ENCODE measurements at places on chromosomes 13 and 19.

GRCh38 chr19:10433131-10433536 is 12.8 kb downstream of the PDE4A start:
- no peak for DNase-seq

DNA sequence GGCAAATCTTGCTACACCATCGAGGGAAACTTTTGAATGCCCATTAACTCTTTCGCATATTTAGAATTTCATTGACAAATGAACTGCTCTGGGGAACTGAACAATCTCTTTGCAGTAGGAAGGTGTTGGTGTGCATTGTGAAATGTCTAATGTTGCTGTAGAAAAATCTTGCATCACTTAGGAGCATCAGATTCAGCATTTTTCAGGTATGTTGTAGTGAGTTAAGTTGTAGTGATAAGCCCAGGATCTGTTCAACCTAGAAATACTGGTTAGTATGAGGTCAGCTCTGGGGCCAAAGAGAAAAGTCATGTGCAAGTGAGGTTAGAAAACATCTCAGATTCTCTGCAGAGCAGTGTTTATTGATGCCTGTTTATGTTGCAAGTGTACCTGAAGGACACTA is 4.1 kb downstream of the FRY start:
- no peak for DNase-seq

DNA sequence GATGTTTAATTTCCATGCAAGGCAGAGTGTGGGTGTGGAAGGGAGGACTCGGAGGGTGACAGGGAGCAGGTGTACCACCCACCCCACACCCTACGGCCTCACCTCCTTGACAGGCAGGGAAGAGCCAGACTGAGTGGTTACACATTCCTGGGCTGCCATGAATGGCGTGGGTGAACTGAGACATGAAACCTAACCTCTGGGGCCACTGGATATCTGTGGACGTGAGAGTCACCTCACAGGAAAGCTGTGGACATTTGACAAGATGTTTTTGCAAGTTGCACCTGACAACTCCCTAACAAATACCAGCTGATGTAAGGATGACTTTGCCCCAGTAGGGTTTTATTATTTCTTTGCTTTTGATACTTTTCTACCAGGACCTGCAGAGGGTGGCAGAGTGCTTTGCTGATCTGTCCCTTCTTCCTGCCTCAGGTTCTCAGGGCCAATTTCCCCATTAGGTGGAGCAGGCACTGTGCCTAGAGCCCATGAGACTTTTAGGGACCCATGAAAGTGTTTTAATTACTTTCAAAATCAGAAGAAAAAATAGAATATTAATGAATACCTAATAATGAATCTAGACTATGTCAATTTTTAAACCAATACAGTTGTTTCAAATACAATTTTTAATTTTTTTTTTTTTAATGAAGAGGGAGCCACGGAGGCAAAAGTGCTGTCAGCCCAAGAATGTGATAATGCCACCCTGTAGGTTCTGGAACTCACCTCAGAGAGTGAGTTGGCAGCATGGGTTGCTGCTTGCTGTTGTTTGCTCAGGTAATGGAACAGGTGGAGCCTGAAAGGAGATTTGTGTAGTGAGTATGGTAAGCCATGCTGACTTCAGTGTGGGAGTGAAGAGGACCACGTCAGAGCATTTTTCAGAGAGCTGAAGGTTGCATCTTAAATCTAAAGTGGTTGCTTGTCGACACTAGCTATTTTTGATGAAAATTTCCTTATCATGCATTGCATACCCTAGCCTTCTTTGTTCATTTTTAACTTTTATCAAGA is 58.0 kb upstream of the CYSLTR2 start:
- DNase-seq: peak; percentile 43

- no peak for DNase-seq
Observed at GRCh38 chr13:101627556-101627943, 175.1 kb downstream of the ITGBL1 start.

GRCh38 chr19:48398102-48398374 is 4.6 kb downstream of the GRIN2D start:
- DNase-seq: no peak

- DNase-seq: no peak
Observed at GRCh38 chr13:29441306-29441705, 154.2 kb downstream of the SLC7A1 start.

DNA sequence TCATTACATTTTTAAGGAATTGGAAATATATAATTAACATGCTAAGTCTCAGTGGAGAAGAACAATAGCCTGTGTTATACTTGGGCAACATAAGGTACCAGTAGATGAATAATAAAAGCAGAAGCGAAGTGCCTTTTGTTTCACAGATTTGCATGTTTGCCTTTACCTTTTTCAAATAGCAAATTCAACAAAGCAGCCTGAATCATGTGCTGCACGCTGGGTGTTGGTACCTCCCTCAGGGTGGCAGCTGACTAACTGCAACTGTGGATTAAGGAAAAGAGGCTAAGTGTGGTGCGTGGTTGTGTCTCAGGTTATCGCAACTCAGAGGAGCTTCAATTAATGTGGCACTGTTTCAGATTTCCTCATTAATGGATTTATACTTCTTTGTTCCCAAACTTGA is 189.0 kb downstream of the LMO7 start:
- no peak for DNase-seq

DNA sequence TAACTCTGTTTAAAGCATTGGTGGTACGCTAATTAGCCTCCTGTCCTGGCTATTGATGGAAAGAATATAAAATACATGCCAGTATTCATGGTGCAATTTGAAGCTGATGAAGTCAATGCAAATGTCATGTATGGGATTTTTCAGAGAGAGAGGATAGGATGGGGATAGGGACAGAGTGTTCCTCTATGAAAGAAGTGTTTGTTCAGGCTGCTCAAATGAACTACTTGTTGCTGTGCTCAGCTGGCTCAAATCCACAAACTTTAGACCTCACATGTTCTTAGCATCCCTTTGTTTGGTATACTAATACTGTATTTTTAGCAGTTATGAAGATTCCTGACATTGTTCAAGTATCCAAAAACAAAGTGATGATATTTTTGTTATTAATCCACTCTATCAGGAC is 116.5 kb downstream of the SLITRK1 start:
- DNase-seq: no peak

GRCh38 chr13:30431269-30431940 is 9.1 kb downstream of the UBE2L5 start:
- DNase-seq: no peak

- no peak for DNase-seq
Observed at GRCh38 chr13:111066544-111066943, 48.6 kb upstream of the ARHGEF7 start.

GRCh38 chr19:12865746-12866415 is 15.4 kb downstream of the DNASE2 start:
- no peak for DNase-seq

DNA sequence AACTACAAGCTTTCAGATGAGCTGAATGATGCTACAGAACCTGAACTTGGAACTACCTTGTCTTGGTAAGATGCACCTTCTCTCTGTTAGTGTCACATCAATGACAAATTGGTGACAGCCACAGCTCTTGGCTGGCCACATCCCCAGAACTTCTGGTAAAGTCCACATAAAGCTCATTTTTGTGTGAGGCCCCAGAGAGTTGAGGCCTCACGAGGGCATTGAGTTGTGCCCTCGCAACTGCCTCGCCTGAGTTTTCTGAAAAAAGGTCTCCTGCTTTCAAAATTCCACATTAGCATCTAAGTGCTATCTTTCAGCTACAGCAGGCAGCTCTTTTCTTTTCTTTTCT is 42.6 kb downstream of the MRPL57 start:
- no peak for DNase-seq

- DNase-seq: no peak
Observed at GRCh38 chr13:87684850-87685742, 13.9 kb downstream of the SLITRK5 start.

DNA sequence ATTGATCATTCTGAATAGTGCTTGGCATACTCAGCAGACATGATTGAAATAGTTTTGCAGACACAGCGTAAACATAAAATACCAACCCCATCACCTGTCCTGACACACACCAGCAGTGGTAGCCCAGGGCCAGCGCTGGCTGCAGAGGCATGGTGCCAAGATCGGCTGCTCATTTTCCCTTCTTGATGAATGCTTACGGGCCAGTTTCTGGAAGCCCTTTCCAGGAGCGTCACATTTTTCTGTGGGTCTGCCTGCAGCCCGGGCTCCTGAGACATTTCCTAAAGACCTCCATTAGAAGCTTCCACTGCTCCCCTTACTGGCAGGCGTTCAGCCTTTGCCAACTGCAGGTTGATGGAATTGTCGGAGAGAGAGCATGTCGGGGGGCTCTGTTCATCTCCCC is 48.6 kb downstream of the CHST8 start:
- no peak for DNase-seq

DNA sequence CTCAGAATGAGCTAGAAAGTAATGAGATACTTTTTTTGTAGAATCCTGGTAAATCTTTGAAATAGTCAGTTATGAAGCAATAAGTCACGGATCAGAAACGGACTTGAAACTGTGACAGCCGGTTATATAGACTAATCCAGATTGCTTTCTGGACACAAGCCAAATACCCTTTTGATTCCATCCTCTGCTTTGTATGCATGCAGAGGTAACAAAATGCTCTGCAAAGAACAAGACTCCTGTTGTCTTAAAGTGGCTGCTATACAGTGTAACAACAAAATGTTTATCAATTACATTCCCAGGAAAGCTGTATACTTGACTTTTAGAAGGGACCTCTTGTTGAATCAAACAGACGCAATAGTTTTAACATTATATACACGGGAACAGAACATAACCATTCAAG is 66.5 kb upstream of the STARD13 start:
- no peak for DNase-seq

DNA sequence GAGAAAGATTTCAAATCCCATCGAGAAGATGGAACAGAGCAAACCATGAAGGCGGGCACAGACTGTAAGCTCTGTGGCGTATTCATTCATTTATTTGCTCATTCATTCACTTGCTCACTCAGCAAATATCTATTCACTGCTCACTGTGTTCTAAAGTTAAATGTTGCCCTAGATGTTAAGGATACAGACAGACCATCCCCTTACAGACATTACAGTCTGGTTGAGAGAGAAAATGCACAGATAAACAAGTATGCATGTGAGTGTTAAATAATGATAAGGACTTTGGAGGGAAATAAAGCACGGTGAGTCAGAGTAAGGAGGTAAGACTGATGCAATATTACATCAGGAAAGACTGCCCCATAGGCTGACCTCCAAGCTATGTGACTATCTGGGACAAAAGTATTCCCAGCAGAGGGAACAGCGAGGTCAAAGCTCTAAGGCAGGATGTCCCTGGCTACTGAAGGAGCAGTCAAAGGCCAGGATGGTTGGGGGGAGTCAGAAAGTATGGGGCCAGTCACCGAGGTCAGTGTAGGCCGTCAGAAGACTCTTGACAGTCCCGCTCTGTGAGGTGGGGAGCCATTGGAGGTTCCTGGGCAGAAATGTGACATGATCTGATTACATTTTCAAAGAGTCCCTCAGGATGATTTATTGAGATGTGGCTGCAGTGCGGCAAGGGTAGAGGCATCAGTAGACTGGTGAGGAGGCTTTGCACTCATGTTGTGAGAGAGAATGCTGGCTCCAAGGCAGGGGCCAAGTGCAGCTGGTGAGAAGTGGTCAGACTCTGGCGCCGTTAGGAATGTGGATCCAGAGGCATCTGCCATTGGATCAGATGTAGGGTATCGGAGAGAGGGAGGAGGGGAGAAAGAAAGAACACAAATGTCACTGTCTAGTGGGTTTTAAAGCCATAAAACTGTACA is 37.9 kb downstream of the MBNL2 start:
- peak; percentile 77 for DNase-seq

GRCh38 chr13:110345701-110346100 is 38.6 kb downstream of the COL4A2 start:
- DNase-seq: no peak

GRCh38 chr19:12833738-12834565 is 427 bp downstream of the RTBDN start:
- no peak for DNase-seq

DNA sequence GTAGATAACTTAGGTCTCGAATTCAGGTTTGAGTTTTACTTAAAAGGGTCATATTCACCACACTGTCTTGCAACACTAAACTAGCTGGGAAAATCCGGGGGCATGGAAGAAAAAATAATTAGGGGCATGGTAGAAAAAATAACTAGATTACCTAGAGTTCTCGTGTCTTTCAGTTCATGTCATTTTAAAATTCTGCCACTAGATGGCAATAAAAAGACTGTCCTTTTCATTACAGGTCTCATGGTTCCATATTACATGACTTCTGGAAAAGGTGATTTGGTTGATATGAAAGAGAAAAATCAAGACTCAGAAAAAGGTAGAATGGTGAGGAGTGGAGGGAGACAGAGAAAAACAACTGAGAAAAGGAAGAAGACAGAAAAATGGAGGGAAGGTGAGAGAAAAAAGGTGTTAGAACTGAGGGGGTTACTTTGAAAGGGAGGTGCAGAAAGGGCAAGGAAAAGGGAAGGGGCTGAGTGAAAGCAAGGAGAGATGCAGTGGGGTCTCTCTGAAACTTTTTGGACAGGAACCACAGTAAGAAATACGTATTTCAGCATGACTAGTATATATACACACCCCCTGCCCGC is 299.0 kb downstream of the KLF12 start:
- DNase-seq: peak; percentile 42

DNA sequence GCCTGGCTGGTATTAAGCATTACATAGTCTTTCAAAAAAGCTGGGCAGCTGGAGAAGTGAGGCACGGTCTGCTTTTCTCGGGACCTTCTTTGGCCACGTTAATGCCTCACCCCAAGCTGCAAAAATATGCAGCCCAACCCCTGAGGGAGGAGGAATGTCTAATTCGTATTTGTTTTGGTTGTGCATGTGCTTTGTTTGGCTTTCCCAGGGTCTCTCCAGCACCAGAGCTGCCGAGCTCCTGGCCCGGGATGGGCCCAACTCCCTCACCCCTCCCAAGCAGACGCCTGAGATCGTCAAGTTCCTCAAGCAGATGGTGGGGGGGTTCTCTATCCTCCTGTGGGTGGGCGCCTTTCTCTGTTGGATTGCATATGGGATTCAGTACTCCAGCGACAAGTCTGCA is 7.9 kb downstream of the ATP12A start:
- no peak for DNase-seq

DNA sequence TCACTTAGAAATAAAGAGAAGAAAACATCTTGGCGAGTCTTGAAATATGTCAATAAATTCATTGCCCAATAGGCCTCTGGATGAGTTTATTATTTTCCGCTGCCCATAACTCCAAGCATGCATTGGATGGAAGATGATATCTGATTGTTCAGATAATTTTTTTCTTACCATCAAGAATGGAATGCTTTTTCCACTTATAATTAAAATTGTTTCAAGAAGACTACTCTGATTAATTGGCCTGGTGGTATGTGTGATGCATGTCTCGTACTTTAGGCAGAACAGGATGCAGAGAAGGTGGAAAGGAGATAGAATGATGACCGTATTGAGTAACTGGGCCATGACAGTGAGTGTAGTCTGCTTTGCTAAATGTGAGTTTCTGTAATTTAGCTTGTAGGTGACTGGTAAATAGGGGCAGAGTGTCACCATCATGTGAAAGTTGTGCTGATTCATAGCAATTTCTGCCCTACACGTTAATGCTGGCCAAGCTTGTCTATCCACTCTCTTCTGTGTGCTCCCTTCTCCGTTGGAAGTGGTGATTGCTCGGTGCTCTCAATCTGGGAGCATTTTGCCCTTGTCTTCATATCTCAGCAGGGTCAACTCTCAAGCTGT is 13.5 kb upstream of the SPATA13 start:
- DNase-seq: no peak

GRCh38 chr13:85549819-85550218 is 249.4 kb downstream of the SLITRK6 start:
- no peak for DNase-seq

GRCh38 chr13:20977394-20977793 is 74.8 kb upstream of the XPO4 start:
- DNase-seq: no peak

GRCh38 chr19:50261446-50261970 is 58.1 kb downstream of the MYH14 start:
- no peak for DNase-seq

- no peak for DNase-seq
Observed at GRCh38 chr19:30105727-30106126, 163.7 kb downstream of the URI1 start.
